ENCODE measurements at places on chromosomes 4 and X. TPM values are rescaled to one million over a fixed set of nuclear protein-coding genes. Genes with fewer than 3 reads are reported as not detected.

CXCL3 gene
- 4.8 TPM for total RNA-seq

DNA sequence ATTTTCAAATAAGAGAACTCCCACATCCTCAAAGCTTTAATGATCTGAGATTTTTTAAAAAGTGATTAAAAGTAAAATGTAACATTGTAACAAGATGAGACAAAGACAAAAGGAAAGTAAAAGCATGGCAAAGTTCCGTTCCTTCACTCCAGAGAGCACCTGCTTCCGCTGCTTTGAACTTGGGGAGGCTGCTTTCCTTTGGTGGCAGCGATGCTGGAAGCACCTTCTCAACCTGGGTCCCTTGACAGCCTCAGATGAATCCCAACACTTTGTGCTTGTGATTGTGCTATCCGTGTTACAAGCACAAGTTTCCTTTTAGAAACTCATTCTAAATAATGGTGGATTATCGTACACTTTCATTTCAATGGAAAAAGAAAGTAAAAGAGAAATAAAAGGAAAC is 59.7 kb downstream of the HADH start:
- no peak for DNase-seq

DNA sequence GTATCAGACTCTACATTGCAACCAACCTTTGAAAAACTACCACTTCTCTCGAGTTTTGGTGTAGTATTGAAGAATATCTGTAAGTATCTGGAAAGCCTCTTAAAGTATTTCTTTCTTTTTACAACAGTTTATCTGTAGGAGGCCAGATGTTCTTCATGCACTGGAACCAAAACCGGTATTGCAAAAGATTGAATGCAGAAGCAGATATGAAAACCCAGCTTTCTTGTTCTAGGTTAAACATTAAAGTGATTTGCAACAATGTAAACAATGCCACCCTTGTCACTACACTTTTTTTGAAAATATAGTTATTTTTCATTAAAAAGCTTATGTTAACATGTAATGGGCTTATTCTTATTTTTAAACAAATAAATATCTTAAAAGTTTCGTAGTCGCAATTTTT is 27.2 kb downstream of the PLS3 start:
- no peak for DNase-seq

GRCh38 chr4:139454111-139455045 is at the start of gene RAB33B:
Gene RAB33B, plus strand, starts transcription at chr4:139454121. Its CDS starts 75 bp downstream, at chr4:139454196.
- no peak for DNase-seq

All from prostate gland (tissue), 2 donors.